ENCODE measurements at places on chromosomes 3 and 15. TPM values are rescaled to one million over a fixed set of nuclear protein-coding genes. Genes with fewer than 3 reads are reported as not detected.

Gene ACVR2B
- total RNA-seq, result 8.1 TPM

Gene GNB4
- 0.26 TPM for total RNA-seq

Gene IL17RB
- 0.56 TPM for total RNA-seq

Gene GLT8D1
- total RNA-seq, result 40.9 TPM

Gene ITIH1
- total RNA-seq, result not detected
